RKO (cell line): ENCODE measurements at places on chromosomes 5 and 9.

DNA sequence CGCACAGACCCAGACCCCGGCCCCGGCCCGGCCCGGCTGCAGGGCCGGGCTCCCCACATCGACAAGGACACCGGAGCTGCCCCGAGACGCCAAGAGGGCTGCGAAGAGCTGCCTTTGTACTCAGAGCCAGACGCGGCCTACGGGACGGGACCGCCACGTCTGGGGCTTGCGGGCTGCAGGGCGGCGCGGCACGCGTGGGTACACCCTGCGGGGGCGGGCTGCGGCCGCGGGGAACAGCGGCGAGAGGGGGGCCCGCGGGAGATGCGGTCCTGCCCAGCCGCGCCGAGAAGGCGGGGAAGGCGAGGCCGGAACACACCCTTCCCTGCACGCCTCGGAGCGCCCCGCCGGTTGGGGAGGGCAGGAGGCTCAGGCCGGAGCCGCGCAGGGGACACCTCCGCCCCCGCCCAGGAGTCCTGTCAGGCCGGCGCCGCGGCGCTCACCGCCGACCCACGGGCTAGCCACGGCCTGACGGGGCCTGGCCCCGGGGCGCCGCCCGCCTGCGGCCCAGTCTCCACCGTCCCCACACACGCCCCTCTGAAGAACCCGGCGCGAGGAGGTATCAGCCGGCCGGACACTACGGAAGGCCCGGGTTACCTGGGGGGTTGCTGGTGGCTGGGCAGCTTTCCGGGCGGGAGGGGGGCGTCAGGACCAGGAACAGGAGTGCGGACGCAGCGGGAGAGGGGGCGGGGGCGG, 478 bp downstream of the RAB14 start:
- peak; percentile 60 for DNase-seq

DNA sequence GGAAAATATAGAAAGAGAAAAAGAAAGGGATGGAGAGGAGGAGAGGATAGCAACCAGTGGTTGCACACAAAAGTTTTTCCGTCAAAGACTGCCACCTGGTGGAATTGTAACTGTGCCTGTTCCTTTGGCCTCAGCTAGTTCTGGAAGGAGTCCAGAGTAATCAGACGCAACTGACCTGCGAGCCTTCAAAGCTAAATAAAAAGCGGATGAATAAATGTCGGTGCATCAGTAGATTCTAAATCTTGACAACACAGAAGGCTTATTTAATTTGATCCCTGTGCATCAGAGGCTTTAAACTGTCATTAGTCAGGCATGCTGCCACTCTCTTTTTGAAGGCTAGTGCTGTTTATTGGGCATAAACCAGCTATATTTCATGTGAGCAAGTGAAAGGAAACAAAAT, 132.9 kb upstream of the ACO1 start:
- DNase-seq: peak; percentile 77

DNA sequence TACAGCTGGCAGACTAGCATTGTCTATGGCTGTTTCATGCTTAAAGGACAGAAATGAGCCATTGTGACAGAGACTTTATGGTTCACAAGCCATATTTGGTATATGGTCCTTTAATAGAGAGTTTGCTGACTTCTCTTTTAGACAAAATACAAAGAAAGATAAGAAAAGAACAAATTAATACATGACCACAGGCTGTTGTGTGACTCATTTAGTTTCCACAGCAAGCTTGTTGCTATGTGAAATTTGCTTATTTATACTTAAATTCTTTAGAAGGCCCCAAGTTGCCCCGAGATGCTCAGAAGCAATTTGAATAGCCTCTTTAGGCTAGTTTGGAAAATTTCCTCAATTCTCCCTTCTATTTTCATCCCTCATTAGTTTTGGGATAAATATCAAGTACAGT, 315.3 kb upstream of the RPS23 start:
- no peak for DNase-seq

DNA sequence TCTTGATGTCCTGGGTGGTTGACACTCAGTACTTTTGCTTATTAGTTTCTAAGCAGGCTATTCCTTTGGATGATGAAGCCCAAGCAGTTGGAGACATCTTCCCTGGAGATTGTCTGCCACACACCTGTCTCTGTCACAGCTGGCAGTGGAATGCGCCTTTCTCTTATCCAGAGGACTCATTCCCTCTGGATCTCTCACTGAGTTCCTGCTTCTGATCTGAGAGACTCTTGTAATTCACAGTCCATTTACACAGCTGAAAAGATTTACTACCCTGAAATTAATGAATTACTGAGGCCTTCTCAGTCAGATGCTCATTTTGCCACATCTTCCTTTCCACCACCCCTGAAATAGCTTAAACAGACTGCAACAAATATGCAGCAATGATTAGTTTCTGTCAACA, 15.9 kb downstream of the TAL2 start:
- DNase-seq: no peak

- no peak for DNase-seq
Measured at GRCh38 chr5:144194144-144194543, 23.5 kb downstream of the KCTD16 start.

DNA sequence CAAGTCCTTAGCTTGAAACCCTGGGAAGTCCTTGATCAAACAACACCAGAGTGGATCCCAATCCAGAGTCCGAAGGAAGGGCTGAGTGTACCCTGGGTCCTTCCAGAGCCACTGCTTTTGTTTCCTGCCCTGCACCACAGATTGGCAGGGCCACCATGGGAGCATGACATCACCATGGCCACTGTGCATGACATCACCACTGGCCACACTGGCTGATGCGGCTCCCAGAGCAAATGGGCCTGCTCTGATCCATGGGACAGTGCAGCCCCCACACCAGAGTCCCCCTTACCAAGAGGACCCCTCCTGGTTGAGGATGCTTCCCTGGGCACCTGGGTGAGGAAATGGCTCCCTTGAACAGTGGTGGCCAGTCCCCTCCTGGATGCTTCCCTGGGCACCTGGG, 9.9 kb downstream of the SLC6A3 start:
- no peak for DNase-seq

DNA sequence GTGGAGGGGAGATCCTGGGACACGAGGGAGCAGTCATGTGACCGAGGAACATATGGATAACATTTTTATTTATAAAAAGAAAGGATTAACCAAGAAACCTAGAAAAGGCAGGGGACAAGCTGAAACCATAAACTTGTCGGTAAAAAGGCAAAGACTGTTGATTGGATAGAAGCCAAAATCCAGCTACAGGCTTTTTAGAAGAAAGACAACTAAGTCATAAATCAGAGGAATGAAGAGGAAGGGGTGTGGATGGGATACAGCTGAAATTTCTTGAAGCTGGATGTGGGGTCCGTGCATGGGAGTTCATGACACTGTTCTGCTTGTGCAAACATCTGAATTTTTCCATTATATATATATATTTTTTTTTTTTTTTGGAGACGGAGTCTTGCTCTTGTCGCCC, 110.7 kb upstream of the PHYKPL start:
- DNase-seq: no peak

- DNase-seq: no peak
Measured at GRCh38 chr5:66704790-66705425, 108.7 kb downstream of the MAST4 start.

DNA sequence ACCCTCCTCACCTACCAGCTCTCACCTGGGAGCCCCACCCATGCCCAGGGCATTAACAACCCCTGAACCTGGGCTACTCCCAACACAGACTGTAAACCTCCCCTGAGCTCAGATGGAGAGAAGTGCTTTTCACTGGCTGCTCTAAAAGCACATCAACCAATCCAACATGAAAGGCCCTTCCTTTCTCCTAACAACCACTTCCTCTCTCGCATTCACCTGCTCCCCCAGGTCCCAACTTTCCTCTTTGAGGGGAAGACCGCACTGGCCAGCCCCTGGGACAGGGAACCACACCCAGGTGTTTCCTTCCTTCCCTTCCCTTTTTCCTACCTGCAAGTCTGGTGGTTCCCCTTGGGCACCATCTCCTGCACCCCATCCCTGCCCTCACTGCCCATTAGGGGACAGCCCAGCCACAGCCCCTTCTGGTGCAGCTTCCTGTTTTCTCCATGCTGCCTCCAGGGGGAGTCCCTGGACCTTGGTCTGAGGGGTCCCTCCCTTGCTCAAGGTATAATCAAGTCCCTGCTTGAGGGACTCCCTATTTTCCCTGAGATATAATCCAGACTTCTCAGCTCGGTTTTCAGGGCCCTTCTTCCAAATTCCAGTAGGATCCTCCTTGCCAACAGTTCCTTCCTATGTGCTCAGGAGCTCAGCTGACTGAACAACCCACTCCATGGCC, 30.5 kb upstream of the DAB2IP start:
- peak; percentile 42 for DNase-seq

- no peak for DNase-seq
Measured at GRCh38 chr5:161183559-161183958, 331.5 kb upstream of the ATP10B start.

DNA sequence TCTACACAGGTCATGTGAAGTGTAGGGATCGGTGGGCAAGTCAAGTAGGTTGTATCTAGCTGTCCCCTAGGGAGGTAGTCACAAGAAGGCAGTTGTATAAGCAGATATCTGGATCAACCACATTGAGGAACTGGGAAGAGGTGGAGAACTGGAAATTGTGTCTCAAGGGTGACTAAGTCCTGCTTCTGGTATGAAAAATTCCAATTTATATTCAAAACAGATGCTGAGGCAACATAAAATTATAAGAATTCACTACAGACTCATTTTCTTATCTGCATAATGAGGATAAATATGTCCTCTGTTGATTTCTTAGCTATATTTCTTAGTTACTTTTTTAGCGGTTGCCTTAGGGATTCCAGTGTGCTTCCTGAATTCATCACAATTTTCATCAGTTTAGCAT, 46.8 kb downstream of the GALNT12 start:
- DNase-seq: no peak

DNA sequence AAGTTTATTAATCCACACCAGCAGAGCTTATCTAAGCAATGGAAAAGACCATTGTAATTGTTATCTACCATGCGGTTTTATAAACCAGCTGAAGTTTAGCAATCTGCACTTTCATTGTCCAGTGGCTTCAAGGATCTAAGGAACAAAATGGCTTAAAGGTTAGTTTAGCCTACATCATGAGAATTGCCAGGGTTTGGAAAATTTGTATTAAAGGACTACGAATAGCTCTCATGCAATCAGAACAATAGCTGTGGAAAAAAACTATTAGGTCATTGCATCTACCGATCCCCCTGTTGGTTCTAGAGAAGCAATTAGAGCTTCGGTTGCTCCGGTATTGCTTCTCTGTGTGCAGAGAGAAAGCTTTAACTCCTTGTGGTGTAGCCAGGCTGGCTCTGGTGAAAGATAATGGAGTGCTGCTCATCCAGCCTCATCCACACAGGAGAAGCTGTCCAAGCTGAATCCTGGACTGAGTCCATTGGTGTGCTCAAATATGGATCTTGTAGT, 86.3 kb upstream of the SLC12A2 start:
- DNase-seq: no peak

- DNase-seq: no peak
Measured at GRCh38 chr9:60545346-60545877, 368.8 kb upstream of the SPATA31A5 start.

GRCh38 chr5:150648294-150649107, 8.0 kb downstream of the SYNPO start:
- DNase-seq: no peak

GRCh38 chr9:85909390-85909789, 31.6 kb upstream of the NAA35 start:
- DNase-seq: no peak

GRCh38 chr9:133148199-133149129, 15.2 kb downstream of the GBGT1 start:
- DNase-seq: peak; percentile 81

- DNase-seq: no peak
Measured at GRCh38 chr9:2838371-2839000, 5.4 kb downstream of the PUM3 start.

DNA sequence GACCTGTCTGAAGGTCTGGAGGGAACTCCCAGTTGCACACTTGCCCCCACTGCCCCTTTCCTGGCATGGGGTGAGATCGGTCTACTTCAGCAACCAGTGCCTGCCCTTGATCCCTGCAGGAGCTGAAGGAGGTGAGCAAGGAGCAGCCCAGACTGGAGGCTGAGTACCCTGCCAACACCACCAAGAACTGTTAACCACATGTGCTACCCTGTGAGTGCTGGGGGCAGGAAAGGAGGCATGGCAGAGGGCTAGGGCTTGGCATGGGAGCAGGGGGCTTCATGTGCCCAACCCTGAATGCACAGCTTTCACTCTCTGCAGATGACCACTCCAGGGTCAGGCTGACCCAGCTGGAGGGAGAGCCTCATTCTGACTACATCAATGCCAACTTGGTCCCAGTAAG, 17.3 kb upstream of the SPTLC1 start:
- DNase-seq: no peak

DNA sequence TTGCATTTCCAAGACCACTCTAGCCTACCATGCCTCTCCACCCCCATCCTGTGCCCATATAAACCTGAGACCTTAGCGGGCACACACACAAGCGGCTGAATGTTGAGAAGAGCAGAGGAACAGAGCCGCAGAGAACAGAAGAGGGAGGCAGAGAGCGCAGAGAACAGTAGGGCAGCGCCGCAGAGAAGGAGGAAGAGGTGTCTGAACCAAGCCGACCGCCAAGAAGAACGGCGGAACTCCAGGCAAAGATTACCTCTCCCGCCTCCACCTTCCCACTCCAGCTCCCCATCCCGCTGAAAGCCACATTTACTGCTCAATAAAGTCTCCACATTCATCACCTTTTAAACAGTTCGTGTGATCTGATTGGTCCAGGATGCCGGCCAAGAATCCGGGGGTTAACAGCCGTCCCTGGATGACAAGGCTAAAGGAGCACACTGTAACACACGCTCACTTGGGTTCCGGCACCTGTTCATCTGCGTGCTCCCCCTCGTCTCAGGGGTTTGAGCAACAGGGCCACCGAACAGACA, 33.2 kb downstream of the GRIN3A start:
- peak; percentile 49 for DNase-seq

GRCh38 chr5:111066261-111066938, 5.1 kb upstream of the TSLP start:
- no peak for DNase-seq

- DNase-seq: peak; percentile 44
Measured at GRCh38 chr9:115170358-115171073, 52.6 kb upstream of the TNC start.

DNA sequence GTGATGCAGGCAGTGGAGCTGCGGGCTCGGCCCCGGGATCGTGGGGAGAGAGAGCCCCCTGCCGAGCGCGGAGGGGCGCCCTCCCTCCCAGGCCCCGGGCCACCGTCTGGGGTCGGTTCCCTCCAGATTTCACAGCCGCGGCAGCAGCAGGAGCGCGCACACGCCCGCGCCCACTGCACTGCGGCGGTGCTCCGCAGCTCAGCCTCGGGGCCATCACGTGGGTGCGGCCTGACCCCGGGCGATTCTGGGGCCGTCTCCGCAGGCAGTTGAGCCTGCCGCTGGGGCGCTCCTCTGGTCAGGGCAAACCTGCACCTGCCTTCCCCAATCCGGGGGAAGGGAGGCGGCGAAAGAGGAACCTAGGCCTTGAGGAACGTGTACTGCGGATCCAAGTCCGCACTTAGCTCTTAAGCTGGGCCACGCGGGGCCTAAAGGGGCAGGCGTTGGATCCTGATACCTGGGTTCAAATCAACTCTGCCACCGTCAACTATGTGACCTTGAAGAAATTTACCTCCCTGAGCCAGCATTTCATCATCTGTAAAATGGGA, 9.4 kb upstream of the DELE1 start:
- DNase-seq: no peak

DNA sequence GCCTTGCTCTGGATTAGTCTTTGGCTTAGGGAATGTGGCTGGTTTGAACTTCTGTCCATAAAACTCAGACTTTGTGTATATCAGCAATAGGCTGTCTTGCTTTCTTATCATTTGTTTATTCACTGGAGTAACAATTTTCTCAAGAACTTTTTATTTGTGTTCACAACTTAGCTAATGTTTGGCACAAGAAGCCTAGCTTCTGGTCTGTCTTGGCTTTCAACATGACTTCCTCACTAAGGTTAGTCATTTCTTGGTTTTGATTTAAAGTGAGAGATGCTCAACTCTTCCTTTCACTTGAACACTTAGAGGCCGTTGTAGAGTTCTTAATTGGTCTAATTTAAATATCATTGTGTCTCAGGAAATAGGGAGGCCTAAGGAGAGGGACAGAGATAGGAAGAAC, 4.9 kb downstream of the FBXO38 start:
- no peak for DNase-seq
